ENCODE measurements at places on chromosomes 12 and 14.

DNA sequence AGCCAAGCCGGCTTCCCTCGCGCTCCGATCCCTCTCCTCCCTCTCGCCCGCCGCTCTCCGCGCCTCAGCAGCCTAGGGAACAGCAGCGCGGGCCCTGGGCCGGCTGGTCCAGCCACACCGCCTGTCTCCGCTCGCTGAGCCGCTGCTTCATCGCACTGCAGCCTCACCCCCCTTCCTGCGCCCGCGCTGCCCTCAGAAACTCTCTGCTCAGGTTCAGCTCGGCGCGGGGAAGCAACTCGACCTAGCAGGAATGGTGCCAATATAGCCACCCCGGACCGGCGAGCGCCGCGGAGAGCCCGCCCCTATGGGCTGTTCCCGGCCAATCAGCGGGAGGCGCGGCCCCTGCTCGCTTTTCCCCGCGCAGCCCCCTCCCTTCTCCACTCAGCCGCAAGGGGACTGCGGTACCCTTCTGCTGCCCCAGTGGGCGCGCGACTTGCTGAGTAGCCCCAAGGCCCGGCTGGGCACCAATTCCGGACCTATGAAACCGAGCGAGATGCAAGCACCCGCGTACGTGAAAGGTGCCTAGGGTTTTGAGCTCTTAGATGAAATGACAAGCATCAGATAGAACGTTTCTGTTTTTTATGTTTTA is at the start of gene ADAMTS20:
Gene ADAMTS20 (minus strand): TSS at position 233 of the 589 bp plus-strand sequence. CDS start 282 bp downstream, outside the sequence.
- no peaks in the 10 kb centered on the region for H3K36me3 ChIP-seq
- H3K4me1 ChIP-seq = no peaks in the 10 kb centered on the region
- H3K27ac ChIP-seq = peak within 1 kb of the TSS; percentile 49
- peaks cover 34% of the 10 kb centered on the region for H3K27me3 ChIP-seq
- H3K4me3 ChIP-seq = no peak within 1 kb of the TSS

DNA sequence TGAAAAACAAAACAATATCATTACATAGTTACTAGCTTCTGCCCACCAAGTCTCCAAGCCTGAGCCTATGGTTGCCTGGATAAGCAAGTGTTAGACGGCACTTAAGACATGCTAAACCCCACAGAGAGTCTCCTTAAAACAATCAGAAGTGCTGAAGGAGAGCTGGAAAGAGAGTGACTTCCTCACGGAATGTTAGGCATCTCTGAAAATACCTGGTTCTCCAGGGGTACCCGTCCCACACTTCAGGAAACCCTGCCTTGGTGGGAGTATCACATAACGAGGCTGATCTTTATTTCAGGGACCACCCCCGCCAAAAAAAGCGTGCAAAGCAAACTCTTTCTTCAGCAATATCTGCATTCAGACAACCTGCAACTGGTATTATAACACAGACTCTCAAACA is 18.3 kb downstream of the LHX5 start:
- no peaks in the 10 kb centered on the region for H3K36me3 ChIP-seq
- no peak overlapping the region for H3K4me3 ChIP-seq
- H3K4me1 ChIP-seq = peaks cover under 1% of the 10 kb centered on the region
- DNase-seq = no peak
- H3K27ac ChIP-seq = no peak overlapping the region

DNA sequence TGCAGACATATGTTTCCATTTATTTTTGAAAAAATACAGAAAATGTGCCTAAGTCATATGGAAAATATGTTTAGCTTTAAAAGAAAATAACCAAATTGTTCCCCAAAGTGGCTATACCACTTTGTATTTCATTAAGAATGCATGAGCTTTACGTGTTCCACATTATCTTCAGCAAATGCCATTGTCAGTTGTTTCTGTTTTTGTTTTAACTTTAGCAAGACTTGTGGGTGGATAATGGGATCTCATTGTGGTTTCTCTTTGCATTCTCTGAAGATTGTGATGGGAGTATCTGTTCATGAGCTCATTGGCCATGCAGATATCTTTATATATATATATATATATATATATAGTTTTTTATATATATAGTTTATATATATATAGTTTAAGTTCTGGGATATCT is 181.5 kb downstream of the CCER1 start:
- H3K27me3 ChIP-seq = no peaks in the 10 kb centered on the region
- DNase-seq = no peak
- H3K36me3 ChIP-seq = no peaks in the 10 kb centered on the region
- no peak overlapping the region for H3K4me3 ChIP-seq
- no peak overlapping the region for H3K27ac ChIP-seq

GRCh38 chr12:58459191-58459590 is 461.1 kb downstream of the LRIG3 start:
- no peaks in the 10 kb centered on the region for H3K4me1 ChIP-seq
- no peak overlapping the region for H3K27ac ChIP-seq
- no peaks in the 10 kb centered on the region for H3K36me3 ChIP-seq
- no peaks in the 10 kb centered on the region for H3K27me3 ChIP-seq
- DNase-seq = no peak
- H3K4me3 ChIP-seq = no peak overlapping the region

DNA sequence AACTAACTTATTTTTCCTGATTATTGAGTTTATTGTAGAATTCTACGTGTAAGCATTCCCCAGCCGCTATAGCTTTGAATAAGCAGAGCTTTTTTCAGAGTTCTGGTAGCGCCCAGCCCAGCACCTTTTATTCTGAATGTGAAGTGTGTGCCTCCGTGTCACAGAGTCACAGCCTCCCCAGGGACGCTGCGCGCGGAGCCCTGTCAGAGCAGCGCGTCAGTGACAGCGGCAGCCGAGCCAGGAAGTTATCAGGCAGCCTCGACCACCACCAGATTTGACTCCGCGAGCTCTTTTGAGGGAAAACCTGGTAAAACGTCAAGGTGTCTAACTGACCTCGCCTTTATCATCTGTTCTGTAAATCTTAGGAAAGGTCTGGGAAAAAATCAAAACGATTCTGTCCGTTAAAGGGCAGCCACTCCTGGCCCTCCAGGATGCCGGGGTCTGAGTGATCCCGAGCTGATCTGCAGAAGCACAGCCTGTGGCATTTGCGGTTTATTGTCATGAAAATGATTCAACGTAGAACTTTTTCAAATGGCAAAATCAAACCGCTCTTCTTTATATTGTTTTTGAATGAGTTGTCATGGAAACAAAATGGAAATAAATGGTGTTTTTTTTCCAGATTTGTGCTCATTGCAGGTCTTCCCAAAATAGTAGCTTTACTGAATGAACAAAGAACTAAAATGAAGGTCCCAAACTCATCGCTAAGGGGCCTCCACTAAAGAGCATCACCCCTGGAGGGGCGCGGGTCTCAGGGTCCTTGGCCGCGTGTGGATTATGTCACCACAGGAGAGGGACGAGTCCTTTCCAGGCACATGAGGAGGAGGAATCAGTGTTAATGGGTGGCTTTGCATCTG is 43.1 kb upstream of the MMP17 start:
- no peak for DNase-seq
- peak overlapping the region; percentile 66 for H3K27ac ChIP-seq
- peaks cover 12% of the 10 kb centered on the region for H3K4me1 ChIP-seq
- peaks cover 34% of the 10 kb centered on the region for H3K36me3 ChIP-seq

DNA sequence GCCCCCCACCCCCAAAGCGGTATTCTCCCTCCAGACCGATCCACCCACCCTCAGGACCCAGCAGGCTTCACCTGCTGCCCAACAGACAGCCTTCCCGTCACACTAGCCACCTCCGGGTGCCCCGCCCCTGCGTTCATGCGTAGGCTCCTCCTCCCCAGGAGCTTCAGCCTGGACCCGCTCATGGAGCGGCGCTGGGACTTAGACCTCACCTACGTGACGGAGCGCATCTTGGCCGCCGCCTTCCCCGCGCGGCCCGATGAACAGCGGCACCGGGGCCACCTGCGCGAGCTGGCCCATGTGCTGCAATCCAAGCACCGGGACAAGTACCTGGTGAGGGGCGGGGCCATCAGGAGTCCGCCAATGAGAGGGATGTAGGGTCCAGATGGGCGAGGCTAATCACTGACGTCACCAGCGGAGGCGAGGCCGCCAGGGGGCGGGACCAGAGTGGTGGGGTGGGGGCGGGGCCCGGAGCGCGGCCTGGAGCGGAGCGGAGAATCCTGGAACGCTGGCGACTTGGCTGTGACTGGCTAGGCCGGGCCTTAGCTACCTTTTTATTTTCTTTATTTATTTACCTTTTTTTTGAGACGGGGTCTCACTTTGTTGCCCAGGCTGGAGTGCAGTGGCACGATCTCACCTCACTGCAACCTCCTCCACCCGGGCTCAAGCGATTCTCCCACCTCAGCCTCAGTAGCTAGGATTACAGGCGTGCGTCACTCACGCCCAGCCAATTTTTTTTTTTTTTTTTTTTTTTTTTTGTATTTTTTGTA is 4.4 kb downstream of the TNS2 start:
- H3K27ac ChIP-seq = peak overlapping the region; percentile 98
- DNase-seq = peak; percentile 88
- H3K27me3 ChIP-seq = peaks cover 6% of the 10 kb centered on the region

DNA sequence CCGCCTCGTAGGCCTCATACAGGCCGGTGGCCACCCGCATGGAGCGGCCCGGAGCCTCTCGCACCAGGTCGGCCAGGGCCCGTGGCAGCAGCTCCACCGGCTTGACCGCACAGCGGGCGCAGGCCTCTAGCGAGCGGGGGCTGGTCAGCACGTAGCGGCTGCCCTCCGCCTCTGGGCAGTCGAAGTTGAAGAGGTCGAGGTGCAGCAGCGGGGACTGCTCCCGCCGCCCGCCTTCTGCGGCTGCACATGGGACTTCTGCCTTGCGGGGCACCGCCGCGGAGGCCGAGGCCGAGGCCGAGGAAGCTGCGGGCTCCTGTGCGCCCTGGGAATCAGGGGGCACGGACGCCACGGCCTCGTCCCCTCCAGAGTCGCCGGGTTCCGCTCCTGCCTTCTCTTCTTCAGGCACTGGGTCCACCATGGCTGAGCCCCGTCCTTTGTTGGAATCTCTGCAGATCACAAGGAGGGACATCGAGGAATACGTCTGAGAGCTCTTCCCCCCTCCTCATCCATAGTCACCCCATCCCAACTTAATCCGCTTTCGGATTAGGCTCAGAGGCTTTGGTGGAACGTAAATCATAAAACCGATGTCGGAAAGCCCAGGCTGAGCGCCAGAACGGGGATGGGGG is 1.4 kb downstream of the CCDC177 start:
- H3K4me3 ChIP-seq = peak overlapping the region; percentile 69
- peaks cover 80% of the 10 kb centered on the region for H3K27me3 ChIP-seq
- H3K36me3 ChIP-seq = no peaks in the 10 kb centered on the region
- DNase-seq = no peak

- H3K27ac ChIP-seq = no peak overlapping the region
- no peaks in the 10 kb centered on the region for H3K4me1 ChIP-seq
- no peak overlapping the region for H3K4me3 ChIP-seq
- DNase-seq = no peak
- H3K36me3 ChIP-seq = no peaks in the 10 kb centered on the region
These were observed 288.2 kb downstream of the PAWR start for GRCh38 chr12:79402606-79403005.

GRCh38 chr12:70885956-70886355 is 34.6 kb downstream of the PTPRR start:
- no peak overlapping the region for H3K27ac ChIP-seq
- no peak for DNase-seq
- no peak overlapping the region for H3K4me3 ChIP-seq
- H3K36me3 ChIP-seq = no peaks in the 10 kb centered on the region

DNA sequence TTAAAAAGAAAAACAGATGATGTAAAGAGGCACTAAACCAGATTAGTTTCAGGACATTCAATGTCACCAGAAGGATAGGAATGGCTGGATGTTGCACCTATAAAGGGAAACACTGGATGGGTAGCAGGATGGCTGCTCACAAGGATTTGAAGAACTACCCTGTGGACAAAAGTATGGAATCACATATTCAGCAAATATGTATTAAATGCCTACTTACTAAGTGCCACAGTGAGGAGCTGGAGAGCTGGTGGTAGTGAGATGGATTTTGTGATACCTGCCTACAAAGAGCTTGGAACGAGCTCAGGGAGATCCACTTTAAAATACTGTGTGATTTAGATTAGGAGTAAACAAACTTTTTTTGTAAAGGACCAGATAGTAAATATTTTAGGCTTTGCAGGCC is 316.2 kb downstream of the PAWR start:
- H3K4me1 ChIP-seq = no peaks in the 10 kb centered on the region
- no peaks in the 10 kb centered on the region for H3K27me3 ChIP-seq
- H3K36me3 ChIP-seq = no peaks in the 10 kb centered on the region

GRCh38 chr14:92310776-92311375 is 12.1 kb upstream of the SLC24A4 start:
- no peaks in the 10 kb centered on the region for H3K36me3 ChIP-seq
- DNase-seq = no peak
- H3K4me1 ChIP-seq = no peaks in the 10 kb centered on the region
- H3K27me3 ChIP-seq = peaks cover 24% of the 10 kb centered on the region

DNA sequence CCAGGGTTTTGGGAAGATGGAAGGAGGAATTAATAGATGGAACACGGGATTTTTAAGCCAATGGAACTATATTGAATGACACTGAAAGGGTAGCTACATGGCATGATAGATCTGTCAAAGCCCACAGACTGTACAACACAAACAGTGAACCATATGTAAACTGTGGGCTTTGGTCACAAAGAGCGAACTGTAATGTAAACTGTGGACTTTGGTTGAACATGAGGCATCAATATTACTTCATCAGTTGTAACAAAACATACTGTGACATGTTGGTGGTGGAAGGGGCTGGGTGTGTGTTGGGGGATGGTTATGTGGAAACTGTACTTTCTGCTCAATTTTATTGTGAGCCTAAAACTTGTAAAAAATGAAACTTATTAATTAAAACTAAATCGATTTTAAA is 210.6 kb upstream of the HMGA2 start:
- no peaks in the 10 kb centered on the region for H3K4me1 ChIP-seq
- H3K27ac ChIP-seq = no peak overlapping the region
- no peak overlapping the region for H3K4me3 ChIP-seq
- peaks cover 13% of the 10 kb centered on the region for H3K27me3 ChIP-seq
- H3K36me3 ChIP-seq = no peaks in the 10 kb centered on the region

DNA sequence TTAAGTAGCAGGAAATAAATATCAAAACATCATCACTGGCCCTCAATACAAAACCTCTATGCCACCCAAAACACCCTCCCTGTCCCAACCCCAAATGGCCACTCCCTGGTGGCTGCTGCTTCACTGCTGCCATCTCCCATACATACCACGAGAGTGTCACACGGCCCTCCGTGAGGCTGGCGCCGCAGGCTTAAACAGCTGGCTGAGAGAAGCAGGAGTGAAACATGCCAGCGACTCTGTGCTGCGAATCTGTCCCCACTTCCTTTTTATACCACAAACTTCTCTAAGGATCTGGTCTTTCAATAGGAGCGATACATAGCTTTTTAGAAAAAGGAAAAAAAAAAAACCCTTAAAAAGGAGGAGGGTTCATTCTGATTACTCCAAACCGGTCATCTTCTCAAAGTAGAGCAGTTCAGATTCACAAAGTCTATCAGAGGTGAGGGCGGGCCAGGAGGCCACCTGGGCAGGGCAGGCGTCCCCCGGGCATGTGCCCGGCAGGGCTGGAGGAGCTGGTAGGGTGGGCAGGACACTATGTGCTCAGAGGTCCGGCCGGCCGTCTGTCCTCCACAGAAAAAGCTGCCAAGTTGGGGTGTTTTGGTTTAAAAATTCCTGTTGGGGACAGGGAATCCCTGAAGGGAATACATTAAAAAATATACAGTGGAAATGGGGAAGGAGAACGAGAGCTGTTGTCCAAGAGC is 26.5 kb downstream of the MAX start:
- peaks cover 36% of the 10 kb centered on the region for H3K36me3 ChIP-seq
- no peaks in the 10 kb centered on the region for H3K27me3 ChIP-seq
- peak overlapping the region; percentile 77 for H3K27ac ChIP-seq

- peaks cover 8% of the 10 kb centered on the region for H3K4me1 ChIP-seq
- no peak for DNase-seq
- H3K27ac ChIP-seq = no peak overlapping the region
- no peaks in the 10 kb centered on the region for H3K36me3 ChIP-seq
- peaks cover 5% of the 10 kb centered on the region for H3K27me3 ChIP-seq
These were observed 42.9 kb downstream of the CMAS start for GRCh38 chr12:22088886-22089285.

- peaks cover 13% of the 10 kb centered on the region for H3K36me3 ChIP-seq
- no peaks in the 10 kb centered on the region for H3K27me3 ChIP-seq
- H3K4me3 ChIP-seq = no peak overlapping the region
- no peak for DNase-seq
- peaks cover 77% of the 10 kb centered on the region for H3K4me1 ChIP-seq
These were observed 9.1 kb downstream of the BTBD7 start for GRCh38 chr14:93323600-93324174.
